Small intestine (tissue), 16 donors: ENCODE measurements at places on chromosomes 3 and 15.

GRCh38 chr15:96553931-96554330, 223.4 kb downstream of the NR2F2 start:
- DNase-seq = no peak

DNA sequence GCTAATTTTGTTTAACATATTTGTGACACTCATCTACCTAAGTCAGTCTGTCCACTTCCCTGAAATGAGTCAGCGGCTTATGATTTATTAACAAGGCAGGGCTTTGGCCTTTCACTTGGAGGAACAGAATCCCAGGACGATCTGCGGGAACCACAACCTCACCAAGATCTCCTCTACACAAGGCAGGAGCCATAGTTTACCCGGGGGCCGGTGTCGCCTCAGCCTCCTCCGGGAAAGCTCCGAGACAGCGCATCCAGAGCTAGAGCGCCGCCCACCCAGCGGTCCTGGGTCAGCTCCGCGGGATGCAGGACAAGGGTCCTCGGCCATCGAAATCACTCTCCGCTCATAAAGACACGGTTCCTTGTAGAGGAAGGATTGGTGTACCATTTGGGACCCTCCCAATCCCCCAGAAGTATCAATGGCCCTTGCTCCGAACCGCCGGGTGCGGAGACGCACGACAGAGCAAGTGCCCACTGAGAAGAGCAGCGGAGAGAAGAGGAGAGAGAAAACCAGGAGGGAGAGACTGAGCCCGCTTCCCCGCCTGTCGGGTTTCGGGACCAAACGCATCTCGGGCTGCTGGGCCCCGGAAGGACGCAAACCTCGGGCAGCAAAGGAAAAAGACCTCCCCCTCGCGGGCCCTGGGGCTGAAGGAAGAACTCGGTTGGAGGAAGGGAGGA, 13.1 kb upstream of the ALCAM start:
- peak; percentile 4 for DNase-seq

DNA sequence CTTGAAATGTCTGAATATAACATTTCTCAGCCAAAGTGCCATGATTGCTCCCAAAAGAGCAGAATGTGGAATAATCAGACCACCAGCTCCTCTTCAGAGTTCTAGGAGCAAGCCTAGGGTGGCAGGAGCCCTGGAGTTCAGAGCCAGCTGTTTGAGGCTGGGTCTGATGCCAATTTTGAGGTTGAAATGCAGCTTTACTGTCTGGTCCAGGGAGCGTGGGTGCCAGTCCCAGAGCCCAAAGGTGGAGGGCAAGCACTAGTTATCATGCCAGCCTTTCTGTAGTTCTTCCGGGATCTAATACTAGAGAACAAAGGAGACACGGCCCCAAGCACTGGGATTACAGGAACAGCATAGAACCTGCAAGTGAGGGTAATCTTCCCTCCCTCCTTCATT, 69.3 kb downstream of the TNFAIP8L3 start:
- DNase-seq = no peak

- no peak for DNase-seq
These were observed 365.3 kb upstream of the EPHA3 start for GRCh38 chr3:88742106-88742505.

GRCh38 chr3:11465744-11466616, 177.7 kb downstream of the VGLL4 start:
- DNase-seq = no peak

GRCh38 chr15:83709811-83710210, 55.9 kb downstream of the ADAMTSL3 start:
- DNase-seq = no peak

- DNase-seq = no peak
These were observed 2.1 kb downstream of the SH3GL3 start for GRCh38 chr15:83449250-83449671.

DNA sequence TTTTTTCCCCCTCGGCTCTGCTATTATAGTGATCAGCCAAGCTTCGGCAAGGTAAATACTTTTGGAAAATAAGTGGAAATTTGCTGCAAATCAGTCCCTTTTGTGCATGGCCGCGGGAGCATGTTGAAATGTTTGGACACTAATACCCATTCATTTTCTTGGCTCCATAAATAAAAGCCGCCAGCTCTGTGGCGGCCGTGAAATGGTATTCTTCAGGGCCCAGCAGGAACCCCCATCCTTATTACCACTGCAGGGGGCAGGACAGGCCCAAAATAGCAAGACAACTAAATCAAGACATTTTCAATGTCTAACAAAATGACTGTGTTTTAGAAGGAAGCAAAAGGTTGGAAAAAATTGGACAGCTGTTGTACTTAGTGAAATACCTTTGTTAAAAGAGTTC, 362.3 kb downstream of the NR2F2 start:
- no peak for DNase-seq

DNA sequence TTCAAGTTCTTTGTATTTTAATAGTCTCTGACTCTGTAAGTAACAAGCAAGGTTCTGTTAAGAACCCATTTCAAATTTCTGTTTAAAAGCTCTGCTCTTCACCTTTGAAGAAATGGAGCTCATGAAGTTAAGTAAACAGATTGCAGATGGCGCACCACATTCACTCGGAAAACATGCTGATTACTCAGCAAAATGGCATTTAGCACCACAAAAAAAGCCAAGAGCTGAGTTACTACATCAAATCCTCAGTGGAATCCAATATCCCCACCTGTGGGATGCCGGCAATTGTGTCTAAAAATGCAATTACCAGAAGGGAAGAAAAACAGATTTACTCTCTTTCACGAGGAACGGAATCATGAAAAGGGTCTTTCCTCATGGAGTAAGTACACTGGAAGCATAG, 758.0 kb downstream of the NTRK3 start:
- no peak for DNase-seq

DNA sequence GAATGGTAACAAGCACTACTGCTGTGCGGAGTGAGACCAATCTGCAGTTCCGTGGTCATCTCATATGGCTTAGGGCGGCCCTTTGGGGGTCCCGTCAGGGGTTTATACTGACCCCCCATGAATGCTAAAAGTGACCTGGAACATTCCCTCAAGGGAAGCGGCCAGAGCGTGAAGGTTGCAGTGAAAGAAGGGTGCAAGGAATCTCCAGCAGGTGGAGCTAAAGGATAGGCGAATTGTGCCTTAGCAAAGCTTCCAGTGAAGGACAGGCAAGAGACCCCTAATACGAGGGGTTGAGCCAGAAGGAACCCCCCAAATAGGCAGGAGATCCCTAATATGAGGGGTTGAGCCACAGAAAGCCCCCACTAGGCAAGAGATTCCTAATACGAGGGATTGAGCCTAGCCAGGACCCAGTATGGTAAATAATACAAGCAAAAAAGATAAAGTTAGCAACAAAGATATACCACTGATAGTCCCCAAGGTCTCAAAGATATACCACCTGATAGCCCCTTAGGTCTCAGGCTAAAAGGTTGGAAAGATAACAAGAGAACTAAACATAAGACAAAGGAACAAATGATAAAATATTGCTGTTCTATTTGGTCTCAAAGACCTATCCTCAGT, 32.8 kb downstream of the ZNF589 start:
- DNase-seq = peak; percentile 70

DNA sequence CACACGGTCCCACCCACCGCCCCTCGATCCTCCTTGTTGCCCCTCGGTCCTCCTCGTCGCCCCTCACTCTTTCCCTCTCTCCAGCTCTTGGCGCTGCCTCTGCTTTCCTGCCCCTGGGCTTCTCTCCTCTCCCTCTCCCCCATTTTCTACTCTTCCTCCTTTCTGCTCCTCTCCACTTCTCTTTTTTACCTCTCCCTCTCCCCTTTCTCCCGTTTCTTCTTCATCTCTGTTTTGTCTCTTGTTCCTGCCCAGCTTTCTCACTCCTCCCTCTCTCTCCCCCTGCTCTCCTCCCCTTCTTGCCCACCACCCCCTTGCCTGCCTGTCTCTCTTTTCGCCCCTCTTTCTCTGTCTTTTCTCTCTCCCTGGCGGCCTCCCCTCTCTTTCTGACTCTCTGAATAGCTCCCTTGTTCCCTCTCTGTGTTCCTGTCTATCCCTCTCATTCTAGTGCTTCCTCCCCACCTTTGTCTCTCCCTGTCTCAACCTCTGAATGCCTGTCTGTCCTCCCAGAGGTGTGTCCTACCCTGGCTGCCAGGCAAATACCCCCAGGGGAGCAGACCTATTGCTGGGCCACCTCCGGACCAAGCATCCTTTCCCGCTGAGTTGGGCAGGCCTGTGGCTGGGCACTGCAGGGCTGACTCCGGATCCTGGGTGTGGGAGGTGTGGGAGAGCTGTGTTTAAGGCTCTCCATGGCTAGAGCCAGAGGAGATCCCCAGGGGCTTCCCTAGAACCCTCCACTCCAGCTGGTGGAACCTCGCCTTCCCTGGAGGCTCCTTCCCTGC, 41.0 kb downstream of the EPHB3 start:
- no peak for DNase-seq

DNA sequence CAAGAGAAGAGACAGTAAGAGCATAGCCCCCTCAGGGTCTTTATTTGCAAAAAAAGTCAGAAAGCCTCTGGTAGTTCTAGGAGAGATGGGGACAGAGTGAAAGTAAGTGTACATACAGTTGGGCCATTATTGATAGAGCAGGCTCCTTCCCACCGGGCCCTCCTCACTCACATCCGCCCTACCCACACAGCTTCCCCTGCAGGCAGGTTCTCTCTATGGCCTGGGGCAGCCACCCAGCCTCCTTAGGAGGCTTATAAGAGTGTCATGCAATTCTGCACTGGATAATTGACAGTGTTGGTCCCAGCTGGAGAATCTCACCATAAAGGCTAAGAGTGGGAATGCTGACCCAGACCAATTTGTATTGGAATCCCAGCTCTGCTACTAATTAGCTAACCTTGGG, 49.5 kb downstream of the SLC30A4 start:
- no peak for DNase-seq

GRCh38 chr15:42102646-42103235, 8.4 kb upstream of the PLA2G4D start:
- no peak for DNase-seq

DNA sequence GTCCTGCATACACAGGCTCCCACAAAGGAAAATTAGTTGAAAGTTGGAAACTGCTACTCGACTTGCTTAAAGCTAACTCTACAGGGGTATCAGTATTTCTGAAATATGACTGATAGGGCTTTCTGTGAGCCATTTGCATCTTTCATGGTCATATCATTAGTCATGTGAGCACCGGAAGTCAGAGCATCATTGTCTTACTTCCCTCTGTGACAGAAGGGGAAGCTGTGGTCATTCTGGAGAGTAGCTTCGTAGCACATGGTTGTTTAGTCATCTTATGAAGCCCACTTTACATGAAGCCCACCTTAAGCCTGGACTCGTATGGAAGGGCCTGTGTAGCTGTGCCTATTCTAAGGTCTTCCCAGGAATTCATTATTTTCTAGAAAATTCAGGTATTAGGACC, 69.0 kb downstream of the COL6A5 start:
- no peak for DNase-seq

GRCh38 chr3:156388497-156389448, 166.1 kb downstream of the SSR3 start:
- no peak for DNase-seq

DNA sequence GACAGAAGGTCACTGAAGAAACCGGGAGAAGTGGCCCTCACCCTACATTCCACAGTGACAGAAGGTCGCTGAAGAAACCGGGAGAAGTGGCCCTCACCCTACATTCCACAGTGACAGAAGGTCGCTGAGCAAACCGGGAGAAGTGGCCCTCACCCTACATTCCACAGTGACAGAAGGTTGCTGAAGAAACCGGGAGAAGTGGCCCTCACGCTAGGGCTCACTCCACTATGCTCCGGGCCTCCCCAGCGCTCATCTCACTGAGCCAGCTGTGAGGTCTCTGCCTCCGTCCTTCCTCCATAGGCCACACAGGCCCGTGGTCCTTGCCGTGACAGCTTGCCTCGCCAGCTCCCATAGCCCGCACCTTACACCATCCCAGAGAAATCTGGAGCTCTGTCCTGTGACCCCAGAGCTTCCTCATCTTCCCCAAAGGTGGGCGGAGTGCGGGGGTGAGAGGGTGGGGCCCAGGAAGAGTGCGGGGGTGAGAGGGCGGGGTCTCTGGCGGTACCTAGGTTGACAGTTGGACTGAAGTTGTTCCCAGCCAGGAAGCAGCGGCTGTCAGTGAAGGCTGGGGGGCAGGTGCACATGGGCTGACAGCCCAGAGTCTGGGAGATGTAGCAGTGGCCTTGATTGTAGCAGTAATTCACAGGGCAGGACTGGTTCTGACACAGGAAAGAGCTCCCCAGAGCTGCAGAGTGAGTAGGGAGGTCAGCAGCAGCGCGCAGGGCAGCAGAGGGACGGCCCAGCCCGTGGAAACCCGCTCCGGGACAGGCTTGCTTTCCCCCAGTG, 32.0 kb downstream of the MUC20 start:
- no peak for DNase-seq

DNA sequence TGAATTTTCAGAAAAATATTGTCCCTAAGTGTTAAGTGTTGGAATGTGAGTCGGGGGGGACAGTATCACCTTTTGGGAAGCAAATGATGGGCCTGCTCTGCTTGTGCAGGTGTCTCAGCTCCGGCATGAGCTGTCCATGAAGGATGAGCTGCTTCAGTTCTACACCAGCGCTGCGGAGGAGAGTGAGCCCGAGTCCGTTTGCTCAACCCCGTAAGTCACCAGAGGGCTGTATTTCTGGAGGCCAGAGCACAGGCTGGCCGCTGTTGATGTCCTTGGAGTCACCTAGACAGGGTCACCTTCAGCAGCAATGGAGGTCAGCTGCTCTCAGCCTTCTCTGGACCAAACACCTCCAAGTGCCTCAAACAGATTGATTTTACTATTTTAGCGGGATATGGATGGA, 78.0 kb downstream of the CCK start:
- no peak for DNase-seq

DNA sequence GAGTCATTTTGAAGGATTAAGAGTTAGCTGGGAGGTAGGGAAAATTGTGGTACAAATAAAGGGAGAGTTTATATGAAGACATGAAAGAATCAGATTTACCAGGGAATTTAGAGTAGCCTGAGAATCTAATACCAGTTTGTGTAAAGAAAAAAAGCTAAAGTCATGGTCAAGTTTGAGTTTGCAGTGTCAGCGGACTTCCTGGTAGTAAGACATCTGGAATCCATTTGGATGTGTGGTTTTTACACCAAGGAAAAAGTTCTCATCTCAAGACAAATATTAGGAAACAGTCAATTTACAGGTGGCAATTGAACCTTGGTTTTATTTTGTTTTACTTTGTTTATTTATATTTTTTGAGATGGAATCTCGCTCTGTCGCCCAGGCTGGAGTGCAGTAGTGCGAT, 1.5 kb upstream of the P2RY12 start:
- no peak for DNase-seq

GRCh38 chr3:102727340-102727739, 292.5 kb downstream of the ZPLD1 start:
- DNase-seq = no peak
